OCI-LY7 (cell line): ENCODE measurements at places on chromosomes 7 and 10. TPM values are rescaled to one million over a fixed set of nuclear protein-coding genes. Genes with fewer than 3 reads are reported as not detected.

The TRIM50 gene
- total RNA-seq, result 0.40 TPM in 1 of 2 replicates, not detected in the other

DNA sequence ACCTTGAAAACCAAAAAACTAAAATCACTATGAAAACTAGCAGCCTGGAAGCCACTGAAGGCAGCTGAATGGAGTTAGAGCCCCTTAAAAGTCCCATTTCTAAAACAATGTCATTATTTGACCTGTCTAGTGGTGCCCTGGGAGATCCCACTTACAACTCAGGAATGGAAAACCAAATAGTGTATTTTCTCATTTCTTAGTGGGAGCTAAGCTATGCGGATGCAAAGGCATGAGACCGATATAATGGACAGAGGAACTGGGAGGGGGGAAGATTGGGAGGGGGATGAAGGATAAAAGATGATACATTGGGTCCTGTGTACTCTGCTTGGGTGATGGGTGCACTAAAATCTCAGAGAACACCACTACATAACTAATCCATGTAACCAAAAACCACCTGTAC is 9.8 kb upstream of the GIMAP2 start:
- no peak for DNase-seq

The AKR1E2 gene
- total RNA-seq, result not detected in 2 replicates

- DNase-seq, result no peak
Measured at GRCh38 chr10:69056129-69056528, 31.8 kb upstream of the SRGN start.

GRCh38 chr10:68156373-68157185 is 47.3 kb downstream of the MYPN start:
- DNase-seq, result peak; percentile 69

DNA sequence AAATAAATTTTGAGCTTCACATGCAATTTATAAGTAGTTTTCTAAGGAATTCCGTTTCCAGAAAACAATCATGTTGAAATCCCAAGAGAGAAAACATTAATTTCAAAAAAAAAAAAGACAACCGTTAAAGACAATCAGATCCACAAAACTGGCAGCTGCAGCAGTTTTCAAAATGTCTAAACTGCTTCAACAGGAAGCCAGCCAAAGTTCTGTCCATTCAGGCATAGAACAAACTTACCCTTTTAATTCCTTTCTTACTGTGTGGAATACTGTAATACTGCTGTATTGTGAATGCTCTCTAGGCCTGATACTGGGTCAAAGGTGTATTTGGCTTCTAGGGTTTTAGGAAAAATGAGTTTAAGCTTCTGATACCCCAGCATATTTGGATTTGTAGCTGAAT is 31.6 kb downstream of the HOXA1 start:
- no peak for DNase-seq

- no peak for DNase-seq
Measured at GRCh38 chr10:124497196-124497881, 35.7 kb downstream of the LHPP start.

- no peak for DNase-seq
Measured at GRCh38 chr7:140996-141395, 51.4 kb upstream of the FAM20C start.

DNA sequence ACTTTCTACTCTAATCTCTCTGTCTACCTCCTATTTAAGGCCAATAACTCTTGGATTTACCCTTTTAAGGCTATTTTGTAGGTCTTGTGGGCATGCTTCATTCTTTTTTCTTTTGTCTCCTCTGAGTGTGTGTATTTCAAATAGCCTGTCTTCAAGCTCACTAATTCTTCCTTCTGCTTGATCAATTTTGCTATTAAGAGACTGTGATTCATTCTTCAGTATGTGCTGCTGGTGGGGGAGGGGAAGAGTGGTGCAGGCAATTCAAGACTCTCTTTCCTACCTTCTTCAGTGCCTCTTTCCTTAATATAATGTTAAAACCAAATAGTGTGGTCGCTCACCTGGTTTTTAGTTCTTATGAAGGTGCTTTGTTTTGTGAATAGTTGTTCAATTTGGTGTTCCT is 20.0 kb downstream of the ABCB1 start:
- DNase-seq, result no peak

DNA sequence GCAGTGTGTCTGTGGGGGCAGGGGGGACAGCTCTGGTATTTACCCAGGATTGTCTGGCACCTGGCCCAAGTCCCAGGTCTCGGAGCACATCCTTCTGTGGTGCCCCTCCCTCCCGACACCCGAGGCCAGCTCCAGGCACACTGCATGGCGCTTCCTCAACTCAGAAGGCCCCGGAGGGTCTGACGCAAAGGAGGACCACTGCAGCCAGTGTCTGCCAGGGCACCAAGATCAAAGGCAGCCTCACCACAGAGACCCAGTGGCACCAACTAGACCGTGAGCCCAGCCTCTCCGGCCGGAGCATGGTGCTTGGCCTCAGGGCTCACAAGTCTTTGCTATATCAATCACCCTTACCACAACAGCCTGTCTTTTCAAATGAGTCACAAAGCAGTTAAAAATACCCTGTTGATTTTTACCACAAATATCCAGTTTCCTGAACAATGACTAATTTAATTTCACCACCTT is 99.3 kb upstream of the DDC start:
- DNase-seq, result no peak

- DNase-seq, result no peak
Measured at GRCh38 chr7:158468181-158468580, 119.4 kb downstream of the PTPRN2 start.

The ACTL6B gene
- total RNA-seq, result not detected in 2 replicates

DNA sequence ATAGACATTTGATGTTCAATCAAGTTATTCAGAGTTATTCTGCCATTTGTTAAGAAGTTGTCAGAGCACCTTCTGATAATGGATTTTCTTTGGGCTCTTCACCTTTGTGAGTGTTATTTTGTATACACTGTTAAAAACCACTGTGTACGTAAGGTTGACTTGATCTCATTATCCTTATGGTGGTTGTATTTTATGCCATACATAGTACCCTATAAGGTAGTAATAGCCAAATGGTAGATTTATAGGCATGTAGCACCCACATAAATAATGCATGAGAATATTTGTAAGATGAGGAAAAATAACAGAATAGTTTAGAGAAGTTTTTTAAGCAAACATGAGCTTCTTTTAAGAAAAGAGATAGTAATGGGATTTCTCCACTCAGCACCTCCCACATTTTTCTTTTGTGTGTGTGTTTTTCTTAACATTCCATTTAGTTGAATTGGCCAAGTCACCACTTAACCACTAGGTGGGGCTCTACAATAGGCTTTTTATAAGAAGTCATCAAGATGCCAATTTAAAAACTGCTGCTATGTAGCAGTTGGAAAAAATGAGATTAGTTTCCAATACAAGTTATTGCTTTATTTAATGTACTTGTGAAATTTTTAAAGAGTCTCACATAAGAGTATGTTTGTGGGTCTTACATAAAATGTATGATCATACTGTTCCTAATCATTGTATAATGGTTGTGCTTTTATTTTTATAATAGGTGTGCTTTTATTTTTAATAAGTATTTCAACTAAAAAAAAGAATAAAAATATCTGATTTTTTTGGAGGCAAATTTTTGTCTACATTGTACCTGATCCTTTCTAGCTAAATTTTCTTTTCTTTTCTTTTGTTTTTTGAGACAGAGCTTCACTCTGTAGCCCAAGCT is 41.1 kb upstream of the STMP1 start:
- DNase-seq, result peak; percentile 65

GRCh38 chr7:87110778-87111177 is 41.5 kb upstream of the DMTF1 start:
- no peak for DNase-seq

DNA sequence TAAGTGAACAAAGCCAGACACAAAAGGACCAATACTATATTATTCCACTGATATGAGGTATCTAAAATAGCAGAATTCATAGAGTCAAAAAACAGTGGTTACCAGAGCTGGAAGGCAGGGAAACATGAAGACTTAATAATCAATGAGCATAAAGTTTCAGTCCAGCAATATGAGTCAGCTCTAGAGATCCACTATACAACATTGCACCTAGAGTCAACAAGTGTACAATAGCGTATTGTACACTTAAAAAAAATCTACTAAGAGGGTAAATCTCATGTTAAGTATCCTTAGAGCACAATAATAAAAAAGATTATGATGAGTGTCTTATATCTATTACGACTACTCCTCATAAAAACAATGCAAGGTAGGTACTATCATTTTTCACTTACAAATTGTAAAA is 36.1 kb downstream of the C10orf90 start:
- DNase-seq, result no peak

DNA sequence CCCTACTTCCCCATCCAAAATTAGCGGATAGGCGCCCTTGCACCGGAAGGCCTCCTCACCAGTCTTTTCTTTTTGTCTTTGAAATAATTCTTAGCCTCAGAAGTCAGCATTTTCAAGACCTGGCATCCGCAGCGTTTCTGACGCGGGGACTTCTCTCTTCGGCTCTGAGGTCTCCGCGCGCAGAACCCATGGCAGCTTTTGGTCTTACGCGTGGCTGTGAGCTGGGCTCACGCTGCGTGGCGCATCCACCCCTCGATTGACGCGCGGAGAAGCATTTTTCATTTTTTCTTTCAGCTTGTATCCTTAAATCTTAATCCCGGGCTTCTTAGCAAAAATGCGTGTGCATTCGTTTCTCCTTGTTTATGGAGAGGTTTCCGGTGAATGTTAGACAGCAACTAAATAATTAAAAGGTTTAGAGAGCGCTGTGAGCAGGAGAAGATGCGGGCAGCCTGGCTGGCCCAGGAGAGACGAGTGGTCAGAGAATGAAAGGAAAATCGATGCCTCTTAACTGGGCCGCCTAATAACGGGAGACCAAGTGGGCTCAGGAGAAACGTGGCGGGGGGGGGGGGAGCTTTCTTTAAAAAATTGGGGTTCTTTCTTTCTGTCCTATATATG is 2.0 kb upstream of the GATA3 start:
- DNase-seq, result no peak
